Fibroblast of skin of left biceps (primary cell): ENCODE measurements at places on chromosomes 11 and 22.

- no peak for DNase-seq
Observed at GRCh38 chr11:19683141-19683805, 29.4 kb upstream of the NAV2 start.

DNA sequence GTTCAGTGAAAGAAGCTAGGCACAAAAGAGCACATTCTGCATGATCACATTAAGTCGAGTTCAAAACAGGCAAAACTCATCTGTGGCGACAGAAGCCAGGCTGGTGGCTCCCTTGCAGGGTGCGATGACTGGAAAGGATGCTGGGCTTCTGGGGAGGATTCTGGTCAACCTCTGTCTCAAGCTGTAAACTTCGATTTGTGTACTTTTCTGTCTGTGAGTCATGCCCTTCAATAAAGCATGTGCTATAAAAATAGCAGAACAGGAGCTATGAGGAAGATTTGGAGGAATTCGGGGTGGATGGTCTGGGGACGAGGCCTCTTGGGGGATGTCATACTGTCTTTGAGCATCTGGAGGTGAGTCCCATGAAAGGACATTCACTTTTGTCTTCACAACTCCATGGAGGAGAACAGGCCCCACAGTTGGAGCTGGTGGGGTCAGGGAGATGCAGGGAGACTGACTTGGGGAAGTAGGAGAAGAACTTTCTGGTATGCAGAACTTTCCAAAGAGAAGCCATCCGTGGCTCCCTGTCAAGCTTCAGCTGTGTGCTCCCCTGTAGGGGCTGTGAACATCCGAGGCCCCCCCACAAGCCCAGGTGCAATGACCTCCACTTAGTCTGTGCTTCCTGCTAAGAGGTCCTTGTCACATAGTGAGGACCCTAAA lies 77.8 kb upstream of the LINC01488 start:
- no peak for DNase-seq

- no peak for DNase-seq
Observed at GRCh38 chr11:64360448-64360921, 1.5 kb downstream of the RPS6KA4 start.

DNA sequence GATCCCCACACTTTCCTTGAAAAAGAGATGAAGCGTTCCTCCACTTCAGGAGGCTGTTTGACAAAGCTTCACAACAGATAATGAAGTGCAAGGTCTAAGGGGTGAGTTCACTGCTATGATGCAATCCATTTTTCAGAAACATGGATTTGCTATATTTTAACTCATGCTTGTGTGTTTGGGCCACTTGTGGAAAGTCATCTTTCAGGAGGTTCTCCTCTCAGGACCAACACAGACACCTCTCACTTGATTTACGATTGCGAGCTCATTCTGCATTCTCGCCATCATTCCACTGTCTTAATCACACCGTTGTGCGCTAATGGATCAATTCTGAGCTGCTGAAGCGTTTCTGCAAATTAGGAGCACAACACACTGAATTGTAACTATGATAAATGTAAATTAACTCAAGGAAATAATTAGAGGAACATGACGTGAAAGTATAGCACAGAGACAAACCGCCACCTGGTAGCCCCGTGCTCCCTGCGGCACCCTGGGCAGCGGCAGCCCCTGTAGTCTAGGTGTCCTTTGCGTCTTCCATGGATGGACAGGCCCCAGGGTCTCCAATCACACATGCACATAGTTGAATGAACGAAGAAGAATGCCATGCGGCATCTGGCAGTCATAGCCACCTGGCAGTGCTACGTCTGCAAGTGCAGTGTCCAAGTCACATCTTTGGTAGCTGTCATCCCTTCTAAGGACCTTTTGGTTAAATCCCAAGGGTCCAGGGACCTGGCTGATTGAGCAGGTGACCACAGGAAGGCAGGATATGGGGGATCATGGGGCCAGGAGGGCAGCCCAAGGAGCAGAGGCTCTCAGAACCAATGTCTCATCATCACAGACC lies 28.1 kb upstream of the RTL6 start:
- DNase-seq = no peak
